Right lobe of liver (tissue), 6 donors: ENCODE measurements at places on chromosomes 12 and 14. TPM values are rescaled to one million over a fixed set of nuclear protein-coding genes. Genes with fewer than 3 reads are reported as not detected.

PTPRQ gene
- total RNA-seq = 0.81 TPM

DLGAP5 gene
- 0.86 TPM for total RNA-seq

MMP14 gene
- total RNA-seq = 14.1 TPM

SIX1 gene
- total RNA-seq = not detected

CIDEB gene
- 205 TPM for total RNA-seq

RD3L gene
- total RNA-seq = 1.2 TPM

DCN gene
- 107 TPM for total RNA-seq

LRRC43 gene
- total RNA-seq = 0.26 TPM

SPIC gene
- total RNA-seq = 2.3 TPM

APPL2 gene
- total RNA-seq = 16.2 TPM

SSPN gene
- 0.18 TPM for total RNA-seq

MYL2 gene
- 1.1 TPM for total RNA-seq

DNA sequence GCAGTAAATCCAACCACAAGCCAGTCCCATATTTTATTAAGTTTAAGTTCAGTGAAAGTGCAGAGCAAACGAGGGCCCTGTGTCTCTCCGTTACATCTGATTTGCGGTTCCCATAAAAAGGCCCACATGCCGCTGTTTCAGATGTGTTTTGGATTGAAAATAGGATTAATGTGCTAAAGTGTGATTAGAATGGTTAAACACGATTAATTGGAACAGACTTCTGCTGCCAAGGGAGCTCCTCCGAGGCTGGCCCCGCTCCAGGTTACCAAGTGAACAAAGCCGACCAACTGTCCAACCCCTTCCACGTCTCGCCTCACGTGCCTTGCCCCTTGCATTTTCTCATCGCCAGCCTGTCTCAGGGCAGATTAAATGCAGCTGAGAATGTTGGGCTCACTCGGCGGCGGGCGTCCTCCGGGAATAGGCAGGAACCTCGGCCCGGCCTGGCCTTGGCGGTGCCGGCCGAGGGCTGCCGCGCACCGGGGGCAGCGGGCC is 166.5 kb upstream of the GSC start:
- no peak for DNase-seq

GRCh38 chr12:16062611-16063010 is 151.5 kb downstream of the DERA start:
- DNase-seq = no peak

DNA sequence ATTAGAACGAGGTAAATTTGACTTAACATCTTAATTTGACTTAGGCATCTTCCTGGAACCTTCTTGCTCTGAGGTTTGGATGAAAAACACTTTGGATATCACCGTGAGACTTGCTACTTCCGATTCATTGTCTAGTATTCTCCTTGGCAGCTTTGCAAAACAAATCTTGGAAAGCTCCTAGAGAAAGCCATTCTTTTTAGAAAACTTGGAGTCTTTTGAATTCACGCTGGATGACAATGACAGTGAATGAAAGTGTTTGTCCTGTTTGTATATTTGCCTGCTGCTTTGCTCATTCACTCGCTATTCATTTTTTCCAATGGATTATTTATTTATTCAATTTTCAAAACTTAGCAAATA is 222.1 kb upstream of the HMGA2 start:
- DNase-seq = no peak

GRCh38 chr14:66104486-66104885 is 381.7 kb upstream of the CCDC196 start:
- no peak for DNase-seq

GRCh38 chr14:29805415-29806123 is 122.1 kb downstream of the PRKD1 start:
- no peak for DNase-seq

- no peak for DNase-seq
Observed at GRCh38 chr14:29321646-29322045, 555.1 kb downstream of the FOXG1 start.

GRCh38 chr12:68871921-68872320 is 61.0 kb downstream of the CPM start:
- no peak for DNase-seq

DNA sequence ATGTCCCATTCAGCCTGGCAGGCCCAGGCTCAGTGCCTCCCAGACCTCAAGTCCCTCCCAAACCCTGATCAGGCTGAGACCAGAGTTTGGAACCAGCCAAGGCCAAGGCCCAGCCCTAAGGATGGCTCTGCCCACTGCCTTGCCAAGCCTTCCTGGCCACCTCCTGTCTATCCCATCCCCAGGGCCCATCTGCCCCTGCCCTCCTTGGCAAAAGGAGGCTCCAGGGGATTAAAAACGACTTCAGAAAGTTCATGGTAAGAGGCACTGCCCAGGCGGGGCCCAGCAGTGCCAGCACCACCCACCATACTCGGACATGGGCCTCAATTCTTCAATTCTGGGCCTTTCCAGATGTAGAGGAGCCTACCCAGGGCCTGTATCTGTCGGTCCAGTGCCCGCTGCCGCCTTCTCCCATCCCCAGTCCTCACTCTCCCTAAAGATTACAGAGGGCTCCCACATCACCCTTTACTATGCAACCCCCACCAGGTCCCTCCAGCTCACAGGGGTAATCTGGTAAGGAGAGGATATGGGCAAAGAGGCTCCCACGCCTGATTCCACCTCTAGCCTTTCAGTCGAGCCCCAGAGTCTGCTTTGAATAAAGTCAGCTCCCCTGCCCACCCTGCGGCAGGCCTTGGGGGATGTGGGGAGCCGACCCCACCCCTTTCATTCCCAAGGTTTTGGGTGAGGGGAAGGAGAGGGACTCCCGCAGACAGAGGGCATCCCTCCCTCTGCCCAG is 932 bp downstream of the ADCY6 start:
- no peak for DNase-seq

GRCh38 chr12:113432986-113433385 is 10.8 kb downstream of the SDSL start:
- no peak for DNase-seq

DNA sequence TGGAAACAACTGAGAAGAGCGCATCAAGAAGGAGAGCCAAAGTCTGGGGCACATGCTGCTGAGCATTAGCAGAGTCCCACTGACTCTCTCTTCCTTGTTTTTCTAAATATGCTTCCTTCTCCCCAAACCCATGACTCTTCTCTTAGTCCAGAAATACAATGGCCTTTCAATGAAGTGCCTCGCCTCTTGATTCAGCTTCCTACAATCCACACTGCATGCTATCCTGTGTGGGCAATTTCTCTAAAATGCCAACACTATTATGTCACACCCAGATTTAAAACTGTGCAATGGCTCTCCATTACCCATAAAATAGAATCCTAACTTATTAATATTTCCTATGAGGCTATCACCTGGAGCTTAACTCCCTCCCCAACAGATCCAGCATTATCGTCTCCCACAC is 198.6 kb downstream of the RPAP3 start:
- DNase-seq = no peak

- no peak for DNase-seq
Observed at GRCh38 chr14:103563226-103563620, 463 bp downstream of the COA8 start.

- no peak for DNase-seq
Observed at GRCh38 chr14:93063393-93063792, 52.3 kb downstream of the ITPK1 start.

DNA sequence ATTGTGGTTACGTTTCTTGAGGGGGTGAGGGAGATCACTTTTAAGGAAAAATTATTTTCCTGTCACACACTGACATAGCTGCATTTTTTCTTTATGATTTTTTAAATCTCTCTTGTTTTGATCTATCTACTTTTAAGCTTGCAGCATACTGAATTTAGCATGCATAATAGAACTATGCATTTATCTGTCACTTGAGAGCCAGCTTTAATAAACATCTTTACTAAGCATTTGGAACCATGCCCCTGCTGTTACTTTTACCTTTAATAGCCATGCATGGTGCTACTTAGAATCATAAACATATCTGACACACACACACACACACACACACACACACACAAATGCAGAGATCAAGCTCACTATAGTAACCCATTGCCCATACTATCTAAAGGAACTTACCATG is 486.2 kb downstream of the NELL2 start:
- no peak for DNase-seq

GRCh38 chr12:11875414-11875935 is 195.3 kb upstream of the BCL2L14 start:
- no peak for DNase-seq

DNA sequence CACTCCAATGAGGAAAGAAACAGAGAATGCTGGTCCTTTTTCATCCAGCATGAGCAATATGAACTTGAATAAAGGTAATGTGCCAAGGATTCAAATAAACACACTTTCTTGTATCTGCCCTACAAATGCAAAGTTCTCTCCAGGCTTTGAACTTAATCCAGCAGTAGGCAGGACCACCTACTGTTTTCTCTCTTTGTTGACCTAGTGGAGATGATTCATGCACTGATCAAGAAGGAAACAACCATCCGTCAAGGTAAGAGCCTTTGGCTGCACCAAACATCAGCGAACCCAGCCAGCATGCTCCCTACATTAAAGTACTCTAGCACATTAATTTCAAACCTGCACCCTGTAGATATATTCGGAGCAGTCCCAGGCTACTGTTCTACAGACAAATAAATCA is 489.3 kb downstream of the GALC start:
- no peak for DNase-seq

- DNase-seq = no peak
Observed at GRCh38 chr14:65252482-65253255, 150.4 kb upstream of the MAX start.

DNA sequence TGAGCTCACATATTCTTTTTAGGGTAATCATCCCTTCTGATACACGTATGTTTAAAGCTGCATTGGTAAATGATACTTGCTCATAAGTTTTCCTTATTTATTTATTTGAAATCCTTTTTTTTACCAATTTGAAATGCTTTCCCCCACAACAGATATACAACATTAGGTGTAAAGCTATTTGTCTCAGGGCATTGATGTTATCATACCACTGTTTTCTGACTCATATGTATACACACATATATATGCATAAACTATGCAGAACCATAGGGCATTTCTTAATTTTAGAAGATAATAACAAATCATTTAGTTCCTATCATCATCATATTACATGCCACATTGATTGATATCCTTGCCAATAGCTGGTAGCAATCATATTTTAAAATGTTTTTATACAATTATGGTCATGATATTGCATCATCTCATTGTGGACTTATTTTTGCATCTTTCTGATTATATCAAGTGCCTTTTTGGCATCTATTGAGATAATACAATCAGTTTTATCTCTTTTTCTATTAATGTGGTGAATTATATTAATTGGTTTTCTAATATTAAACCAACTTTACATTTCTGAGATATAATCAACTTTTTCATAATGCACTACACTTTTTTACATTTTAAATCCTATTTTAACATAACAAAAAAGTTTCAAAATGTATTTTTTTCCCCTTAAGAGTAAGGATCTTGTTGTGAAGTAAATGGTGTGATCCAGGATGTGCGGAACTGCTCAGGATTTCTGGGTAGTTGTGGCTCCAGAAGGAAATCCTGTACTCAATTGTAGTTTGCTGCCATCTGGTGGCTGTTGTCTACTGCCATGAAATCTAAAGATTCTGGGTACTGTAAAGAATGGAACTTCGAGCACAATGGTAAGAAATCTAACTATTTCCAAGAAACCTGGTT is 16.7 kb downstream of the OR9K2 start:
- DNase-seq = no peak

DNA sequence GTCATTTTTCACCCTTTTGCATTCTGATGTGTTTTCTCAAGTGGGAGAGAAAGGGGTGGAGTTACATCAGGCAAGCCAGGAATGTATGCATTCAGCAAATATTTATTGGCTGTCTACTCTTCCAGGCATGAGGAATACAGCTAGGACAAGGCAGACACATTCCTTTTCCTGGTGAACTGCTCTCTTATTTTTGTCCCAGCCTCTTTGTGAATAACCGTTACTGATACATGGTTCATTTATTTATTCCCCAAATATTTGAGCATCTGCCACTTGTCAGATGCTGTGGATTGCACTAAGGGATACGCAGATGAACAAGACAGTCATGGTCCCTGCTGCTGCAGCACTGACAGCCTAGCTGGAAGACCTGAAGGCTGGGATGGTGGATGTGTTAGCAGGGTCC is 6.1 kb downstream of the PELI2 start:
- no peak for DNase-seq

- no peak for DNase-seq
Observed at GRCh38 chr12:64430886-64431285, 21.0 kb upstream of the TBK1 start.

- no peak for DNase-seq
Observed at GRCh38 chr12:31491841-31492598, 98.9 kb downstream of the DENND5B start.

DNA sequence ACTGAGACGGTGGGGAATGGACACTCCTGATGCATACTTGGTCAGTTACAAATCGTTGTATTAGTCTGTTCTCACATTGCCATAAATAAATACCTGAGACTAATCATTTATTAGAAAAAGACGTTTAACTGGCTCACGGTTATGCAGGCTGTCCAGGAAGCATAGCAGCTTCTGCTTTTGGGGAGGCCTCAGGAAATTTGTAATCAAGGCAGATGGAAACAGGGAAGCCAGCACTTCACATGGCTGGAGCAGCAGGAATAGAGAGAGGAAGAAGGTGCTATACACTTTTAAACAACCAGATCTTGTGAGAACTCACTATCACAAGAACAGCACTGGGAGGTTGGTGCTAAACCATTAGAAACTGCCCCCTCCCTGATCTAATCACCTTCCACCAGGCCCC is 418.2 kb downstream of the FLRT2 start:
- DNase-seq = no peak

GRCh38 chr14:61618448-61618847 is 76.9 kb upstream of the HIF1A start:
- no peak for DNase-seq

DNA sequence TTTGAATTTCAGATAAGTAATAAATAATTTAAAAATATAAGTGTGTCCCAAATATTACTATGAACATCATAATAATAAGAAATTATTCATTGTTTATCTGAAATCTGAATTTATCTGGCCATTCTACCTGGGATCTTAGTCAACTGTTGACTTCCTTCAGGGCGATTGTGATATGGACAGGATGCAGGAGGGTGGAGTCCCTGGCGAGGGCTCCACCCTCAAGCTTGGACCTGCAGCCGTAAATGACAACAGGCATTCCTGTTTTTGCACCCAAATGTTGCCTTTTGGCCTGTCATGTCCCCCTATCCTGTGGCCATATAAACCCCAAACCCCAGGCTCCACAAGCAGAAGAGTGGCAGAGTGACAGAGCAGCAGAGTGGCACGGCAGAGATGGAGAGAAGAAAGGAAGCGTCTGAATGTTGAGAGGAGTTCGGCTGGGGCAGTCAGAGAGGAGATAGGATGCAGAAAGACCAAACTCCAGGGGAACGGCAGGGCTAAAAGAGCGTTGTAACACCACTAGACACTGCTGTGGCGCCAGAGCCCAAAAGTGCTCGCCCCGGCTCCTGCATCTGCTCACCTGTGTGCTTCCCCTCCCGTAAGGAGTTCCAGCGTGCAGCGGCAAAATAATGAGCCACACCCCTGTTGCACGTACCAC is 39.4 kb upstream of the FUT8 start:
- no peak for DNase-seq

- DNase-seq = no peak
Observed at GRCh38 chr12:1058423-1058822, 67.4 kb downstream of the ERC1 start.
